ENCODE measurements at places on chromosomes 11 and 22.

DNA sequence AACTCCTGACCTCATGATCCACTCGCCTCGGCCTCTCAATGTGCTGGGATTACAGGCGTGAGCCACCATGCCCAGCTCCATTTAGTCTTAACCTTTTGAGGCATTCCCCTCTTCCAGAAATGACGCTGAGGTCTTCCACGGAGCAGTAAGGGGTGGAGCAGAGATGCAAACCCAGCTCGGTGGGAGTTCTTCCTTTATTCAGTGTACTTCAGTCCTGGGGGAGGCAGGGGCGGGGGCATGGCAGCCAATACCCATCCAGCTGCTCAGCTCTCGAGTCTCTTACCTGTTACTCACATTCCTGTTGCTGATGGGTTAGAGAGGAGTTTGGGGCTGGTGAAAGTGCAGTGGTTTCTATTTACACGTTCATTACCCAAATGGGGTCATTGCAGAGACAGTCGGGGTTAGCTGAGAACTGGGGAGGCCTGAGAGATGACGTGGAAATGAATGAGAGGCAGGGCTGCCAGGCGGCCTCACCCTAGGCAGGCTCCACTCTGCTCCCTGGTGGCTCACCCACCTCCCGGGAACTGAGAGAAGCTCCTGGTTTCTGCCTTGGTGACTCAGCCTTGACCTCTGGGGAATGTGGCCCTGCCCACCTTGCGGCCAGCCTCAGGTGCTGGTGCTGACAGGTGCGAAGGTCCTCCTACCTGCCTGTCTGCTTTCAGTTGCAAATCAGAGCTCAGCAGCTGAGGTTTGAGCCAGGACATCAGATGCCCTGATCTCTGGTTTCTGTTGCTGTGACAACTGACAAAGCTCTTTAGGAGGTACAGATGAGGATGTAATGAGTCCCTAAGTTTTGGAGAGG, 13.4 kb upstream of the ST14 start:
- DNase-seq = no peak

DNA sequence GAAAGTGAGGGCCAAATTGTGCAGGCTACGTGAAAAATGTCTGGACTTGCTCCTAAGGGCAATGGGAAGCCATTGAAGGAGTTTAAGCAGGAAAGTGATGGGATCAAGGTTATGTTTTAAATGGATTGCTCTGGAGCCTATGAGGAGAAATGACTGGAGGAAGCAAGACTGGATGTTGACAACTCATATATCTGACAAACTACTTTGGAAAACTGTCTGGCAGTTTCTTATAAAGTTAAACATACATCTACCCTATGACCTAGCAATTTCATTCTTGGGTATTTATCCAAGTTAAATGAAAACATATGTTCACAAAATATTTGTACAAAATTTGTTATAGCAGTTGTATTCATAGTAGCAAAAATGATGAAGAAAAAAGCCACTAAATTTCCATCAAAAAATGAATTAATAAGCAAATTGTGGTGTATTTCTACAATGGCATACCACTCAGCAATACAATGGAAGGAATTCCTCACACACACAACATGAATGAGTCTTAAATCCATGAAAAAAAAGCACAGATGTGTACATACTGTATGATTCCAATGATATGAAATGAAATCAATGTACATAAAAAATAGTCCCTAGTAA, 24.1 kb downstream of the FZD4 start:
- DNase-seq = no peak

DNA sequence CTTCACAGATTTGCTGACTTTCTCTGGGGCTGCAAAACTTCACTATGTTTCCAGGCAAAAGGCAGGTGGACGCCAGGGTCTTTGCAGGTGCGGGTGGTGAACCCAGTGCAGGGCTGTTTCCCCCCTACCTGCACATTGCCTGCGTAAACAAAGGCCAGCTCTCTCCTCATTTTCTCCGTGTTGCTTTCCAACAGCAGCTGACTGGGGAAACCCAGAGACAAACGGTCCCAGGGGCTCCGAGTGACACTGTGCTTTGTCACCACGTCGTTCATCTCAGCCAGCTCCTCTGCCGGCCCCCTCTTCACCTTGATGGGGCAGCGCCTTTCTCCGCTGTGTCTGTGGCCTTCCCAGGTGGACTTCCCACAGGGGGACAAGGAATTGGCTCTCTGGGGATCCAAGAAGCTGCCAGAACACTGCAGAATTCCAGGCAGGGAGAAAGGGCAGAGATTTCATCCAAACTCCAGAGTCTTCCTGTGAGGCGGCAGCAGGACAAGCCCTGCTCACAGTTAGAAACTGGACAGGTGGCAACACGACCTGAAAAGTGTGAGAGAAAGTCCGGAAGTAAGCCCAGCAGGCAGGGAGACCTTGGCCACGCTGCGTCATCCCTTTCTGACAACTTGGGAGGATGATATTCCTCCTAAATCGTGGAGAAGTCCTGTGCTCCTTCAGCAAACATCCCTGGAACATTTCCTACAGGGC, 1493.7 kb downstream of the TBC1D22A start:
- DNase-seq = no peak

- DNase-seq = no peak
Observed at GRCh38 chr11:6388748-6389147, 1.5 kb upstream of the SMPD1 start.

- DNase-seq = peak; percentile 69
Observed at GRCh38 chr11:70467201-70468085, 69.1 kb downstream of the CTTN start.

- DNase-seq = no peak
Observed at GRCh38 chr22:29224121-29224858, 18.6 kb downstream of the EMID1 start.

GRCh38 chr11:116231543-116231942, 541.2 kb downstream of the BUD13 start:
- DNase-seq = no peak

GRCh38 chr11:2888266-2888968, 2.8 kb upstream of the CDKN1C start:
- DNase-seq = peak; percentile 95

DNA sequence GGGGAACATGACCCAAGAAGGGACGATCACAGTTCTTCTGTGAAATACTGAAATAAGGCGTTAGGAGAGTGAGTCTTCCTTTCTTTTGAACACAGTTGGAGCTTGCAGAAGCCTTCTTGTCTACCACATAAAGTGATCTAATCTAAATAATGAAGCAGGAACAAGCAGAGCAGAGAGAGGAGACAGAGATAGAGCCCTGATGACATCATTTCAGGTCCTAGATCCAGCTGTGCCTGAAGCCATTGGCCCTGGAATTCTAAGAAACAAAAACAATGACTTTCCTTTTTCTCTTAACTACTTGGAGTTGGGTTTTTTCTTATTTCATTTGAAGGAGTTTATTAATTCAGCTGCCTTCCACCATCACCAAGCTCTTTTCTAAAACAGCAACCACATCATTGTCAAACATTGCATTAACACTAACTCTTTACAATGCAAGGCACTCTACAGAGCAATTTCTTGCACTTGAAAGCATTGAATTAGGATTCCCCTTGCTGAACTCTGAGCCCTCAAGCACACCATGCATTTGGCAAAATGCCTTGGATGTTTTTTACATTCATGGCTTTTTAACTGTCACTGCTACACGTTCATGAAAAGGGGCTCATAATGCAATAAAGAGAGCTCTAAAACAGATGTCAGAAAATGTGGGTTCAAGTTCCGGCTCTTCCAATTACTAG, 117.2 kb upstream of the TIMP3 start:
- no peak for DNase-seq

DNA sequence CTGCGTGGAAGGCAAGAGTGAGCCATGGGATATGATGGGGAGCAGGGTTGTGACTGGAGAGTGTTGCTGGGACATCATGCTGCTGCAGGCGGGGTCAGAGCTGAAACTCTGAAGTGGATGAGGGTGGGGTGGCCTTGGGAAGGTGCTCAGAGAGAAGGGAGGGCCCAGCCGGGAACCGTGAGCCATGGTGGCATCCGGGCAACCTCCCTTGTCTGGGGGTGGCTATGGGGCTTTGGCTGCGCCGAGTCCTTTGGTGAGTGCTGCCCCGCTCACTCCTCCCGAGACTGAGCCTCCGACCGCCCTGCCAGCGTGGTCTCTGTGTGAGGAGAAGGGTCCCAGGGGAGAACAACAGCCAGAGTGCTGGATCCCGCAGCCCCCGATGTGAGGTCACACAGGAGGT, 632.0 kb downstream of the BRD1 start:
- DNase-seq = peak; percentile 68

- DNase-seq = no peak
Observed at GRCh38 chr11:72391638-72392423, 42.5 kb downstream of the CLPB start.

- peak; percentile 39 for DNase-seq
Observed at GRCh38 chr11:36251823-36252222, 37.4 kb downstream of the COMMD9 start.

DNA sequence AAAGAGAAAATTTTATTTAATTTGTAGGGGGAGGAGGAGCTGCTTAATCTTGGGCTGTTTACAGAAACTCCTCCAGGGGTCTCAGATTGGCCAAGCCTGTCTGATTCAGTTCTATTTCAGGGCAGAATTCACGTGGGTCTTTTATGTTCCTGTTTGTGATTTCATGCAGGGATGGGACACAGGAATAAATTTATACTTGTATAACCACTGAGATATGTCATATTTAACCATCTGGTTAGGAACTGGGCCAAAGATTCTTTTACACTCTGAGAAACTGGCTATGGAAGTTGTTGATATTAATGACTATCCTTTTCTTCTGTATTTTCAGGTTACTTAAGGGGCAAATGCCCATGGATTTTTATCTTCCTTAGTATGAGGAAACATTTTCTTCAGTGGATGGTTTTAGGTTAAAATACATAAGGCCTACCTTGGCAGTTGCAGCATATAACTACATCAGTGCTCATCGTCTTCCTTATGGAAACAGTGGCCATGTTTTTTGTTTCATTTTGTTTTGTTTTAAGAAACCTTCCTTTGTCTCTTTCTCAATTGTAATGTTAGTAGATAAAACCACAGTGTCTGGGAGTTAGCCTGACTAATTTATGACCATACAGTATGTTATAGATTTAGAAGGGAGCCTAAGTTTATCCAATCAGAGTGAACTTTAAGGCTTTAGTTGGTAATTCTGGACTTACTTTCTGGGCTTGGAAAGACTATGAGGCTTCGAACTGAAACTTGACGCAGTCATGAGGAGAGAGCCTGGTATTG, 132.4 kb upstream of the ANO3 start:
- DNase-seq = no peak

- no peak for DNase-seq
Observed at GRCh38 chr11:10955616-10956015, 97.8 kb upstream of the ZBED5 start.

- DNase-seq = no peak
Observed at GRCh38 chr11:57378186-57378585, 2.8 kb downstream of the PRG3 start.

GRCh38 chr22:46150655-46151477, 540 bp downstream of the PPARA start:
- peak; percentile 79 for DNase-seq

- no peak for DNase-seq
Observed at GRCh38 chr11:128530118-128531074, 57.0 kb downstream of the ETS1 start.

GRCh38 chr11:12685229-12685628, 11.0 kb downstream of the TEAD1 start:
- no peak for DNase-seq

DNA sequence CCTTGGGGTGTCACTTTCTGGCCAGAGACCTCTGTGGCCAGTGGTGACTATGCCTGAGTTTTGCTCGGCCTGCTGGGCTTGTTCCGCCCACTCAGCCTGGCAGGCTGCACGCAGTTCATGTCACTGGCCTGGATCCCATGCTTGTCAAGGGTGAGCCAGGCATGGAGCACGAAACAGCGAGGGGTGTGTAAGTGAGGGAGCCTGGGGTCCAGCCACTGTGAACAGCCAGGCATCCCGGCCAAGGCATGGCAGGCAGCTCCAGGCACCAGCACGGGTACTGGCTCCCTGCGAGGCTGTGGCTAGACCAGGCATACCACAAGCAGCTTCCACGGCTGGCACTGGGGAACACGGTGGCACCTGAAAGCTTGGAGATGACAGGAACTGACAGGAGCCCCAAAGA, 214.3 kb downstream of the LRRC4C start:
- no peak for DNase-seq

DNA sequence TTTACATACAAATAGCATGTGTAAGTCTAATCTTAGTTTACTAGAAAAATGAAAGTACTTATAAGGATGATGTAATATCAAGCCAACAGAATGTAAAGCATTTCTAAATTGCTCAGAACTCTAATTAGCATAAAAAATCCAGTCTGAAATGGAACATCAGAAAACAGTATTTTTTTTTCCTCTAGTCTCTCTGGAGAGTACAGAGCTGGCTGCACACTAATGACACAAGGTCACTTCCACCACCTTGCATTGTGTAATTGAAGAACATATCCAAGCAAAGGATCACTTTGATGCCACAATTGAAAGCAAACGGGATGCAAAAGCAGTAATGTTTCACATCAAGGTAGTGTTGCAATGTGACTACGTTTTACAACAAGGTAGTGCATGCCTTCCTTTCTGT, 548.0 kb upstream of the LUZP2 start:
- no peak for DNase-seq

Measured in cardiac septum (tissue), 1 donor.